SK-N-MC (cell line): ENCODE measurements at places on chromosomes 1 and 21.

- DNase-seq: no peak
These were observed 28.3 kb upstream of the COL18A1 start for GRCh38 chr21:45376459-45377324.

GRCh38 chr1:9687874-9688582 is 36.5 kb downstream of the PIK3CD start:
- no peak for DNase-seq

DNA sequence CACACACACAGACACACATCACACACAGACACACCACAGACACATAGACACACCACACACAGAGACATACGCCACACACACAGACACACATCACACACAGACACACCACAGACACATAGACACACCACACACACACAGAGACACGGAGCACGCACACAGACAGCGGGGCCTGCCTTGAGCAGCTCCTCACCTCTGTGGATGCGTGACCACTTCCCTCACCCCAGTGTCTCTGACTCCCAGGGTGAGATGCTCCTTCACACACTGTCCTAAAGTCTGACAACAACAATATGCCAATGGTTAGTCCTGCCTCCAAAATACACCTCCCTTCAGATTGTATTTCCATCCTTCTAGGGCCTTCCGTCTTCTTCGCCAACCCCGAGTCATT is 48.2 kb downstream of the IER5 start:
- no peak for DNase-seq

DNA sequence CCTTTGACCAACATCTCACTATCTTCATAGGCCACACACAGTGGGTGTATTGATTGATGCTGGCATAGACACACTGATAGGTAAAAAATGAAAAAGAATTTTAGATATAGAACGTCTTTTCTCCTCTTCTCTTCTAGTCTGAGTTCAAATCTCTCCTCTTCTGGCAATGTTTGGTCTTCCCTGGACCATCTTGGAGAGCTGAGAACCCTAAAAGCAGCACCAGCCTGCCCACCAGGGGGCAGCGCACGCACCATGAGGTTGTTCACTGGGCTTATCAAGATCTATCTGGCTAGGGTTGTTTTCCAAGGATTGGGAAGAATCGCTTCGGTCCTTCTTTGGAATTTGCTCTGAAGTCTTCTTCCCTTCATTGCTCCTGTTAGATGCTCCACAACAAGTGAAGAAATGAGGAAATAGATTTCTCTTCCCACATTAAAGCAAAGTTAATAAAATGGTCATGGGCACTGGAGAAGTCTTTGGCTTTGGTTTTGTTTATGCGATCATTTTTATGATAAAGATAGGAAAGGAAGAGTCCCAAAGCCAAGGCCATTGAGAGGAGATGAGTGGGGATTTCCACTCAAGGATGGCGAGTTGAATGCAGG is 104.0 kb upstream of the OLIG2 start:
- DNase-seq: no peak

DNA sequence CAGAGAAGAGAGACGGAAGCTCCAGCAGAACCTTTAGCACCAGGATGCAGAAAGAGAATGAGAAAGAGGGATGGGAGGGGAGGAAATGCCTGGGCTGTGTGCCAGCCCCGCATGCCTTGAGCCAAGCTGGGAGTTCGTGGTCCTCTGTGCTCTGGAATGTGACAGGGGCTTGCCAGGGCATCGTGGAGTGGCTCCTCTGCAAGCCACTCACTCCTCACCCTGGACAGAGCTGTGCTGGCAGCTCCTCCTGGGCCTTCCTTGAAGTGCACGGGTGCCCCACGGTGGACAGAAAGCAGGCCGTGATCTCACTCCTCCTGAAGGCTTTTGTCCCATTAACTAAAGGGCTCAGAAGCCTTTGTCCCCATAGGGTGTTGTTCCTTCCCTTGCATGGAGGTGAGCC is 34.8 kb upstream of the PRELP start:
- DNase-seq: no peak

DNA sequence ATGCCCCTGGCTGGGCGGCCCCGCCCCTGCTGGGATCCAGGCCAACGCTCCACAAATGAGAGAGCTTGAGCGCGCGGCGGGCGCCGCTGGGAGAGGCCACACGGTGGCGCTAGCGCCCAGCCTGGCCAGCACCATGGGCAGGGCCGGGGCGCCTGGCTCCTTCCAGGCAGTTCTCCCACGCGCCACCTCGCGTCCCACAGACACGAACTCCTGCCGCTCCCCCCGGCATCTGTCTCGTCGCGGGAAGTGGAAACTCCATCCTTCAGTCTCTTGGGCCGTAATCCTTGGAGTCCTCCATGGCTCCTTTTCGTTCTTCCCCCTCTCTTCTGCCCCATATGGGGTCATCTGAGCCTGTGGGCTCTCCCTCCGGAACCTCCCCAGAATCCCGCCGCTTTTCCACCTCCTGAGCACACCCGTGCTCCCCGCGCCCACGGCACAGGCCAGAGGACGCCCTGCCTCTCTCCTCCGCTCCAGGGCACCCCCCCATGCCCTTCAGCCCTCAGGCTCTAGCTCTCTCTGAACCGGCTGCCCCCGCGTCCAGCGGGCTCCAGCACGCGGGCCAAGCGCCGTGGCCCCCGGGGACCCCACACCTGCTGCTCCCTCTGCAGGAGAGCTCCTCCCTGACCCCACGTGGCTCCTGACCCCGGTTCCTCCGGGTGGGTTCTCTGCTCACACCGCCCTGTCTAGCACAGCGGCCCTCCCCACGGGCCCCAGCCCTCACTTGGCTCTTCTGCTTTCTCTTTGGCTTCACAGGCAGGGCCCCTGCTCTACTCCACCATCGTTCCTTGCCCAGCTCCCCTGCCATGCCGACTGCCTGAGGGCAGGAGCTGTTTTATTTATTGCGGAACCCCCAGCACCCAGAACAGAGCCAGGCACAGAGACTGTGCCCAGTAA is 31.9 kb upstream of the EDN2 start:
- DNase-seq: peak; percentile 20

DNA sequence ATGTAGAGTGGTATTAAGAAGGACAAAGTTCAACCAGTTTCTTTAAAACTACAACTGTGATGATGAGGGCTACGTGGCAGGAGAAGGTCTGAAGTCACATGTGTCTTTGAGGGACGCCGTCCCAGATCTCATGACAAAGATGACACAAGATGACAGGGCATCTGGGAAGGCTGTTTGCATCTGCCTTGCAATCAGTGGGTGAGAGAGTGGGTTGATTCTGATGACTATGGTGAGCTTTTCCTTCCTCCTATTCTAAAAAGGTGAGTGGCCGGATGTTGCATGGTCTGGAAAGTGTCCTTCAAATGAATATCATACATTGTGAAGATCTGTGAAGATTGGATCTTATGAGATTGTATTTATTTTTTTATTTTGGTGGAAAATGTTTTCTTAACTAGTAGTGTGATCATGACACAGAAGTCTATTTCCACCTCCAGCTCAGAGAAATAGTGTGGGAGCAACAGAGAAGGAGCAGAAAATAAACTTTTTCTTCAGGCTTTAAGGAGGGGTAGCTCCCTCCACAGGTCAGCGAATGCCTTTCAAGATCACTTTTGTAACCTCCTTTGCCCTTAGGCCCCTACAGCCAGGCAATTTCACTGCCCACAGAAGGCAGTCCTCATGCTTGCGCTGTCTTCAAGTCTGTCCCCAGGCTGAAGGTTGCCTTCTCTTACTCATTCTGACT is 76.0 kb upstream of the ATF3 start:
- DNase-seq: no peak

GRCh38 chr1:225709101-225709500 is 56.2 kb upstream of the ENAH start:
- DNase-seq: no peak

DNA sequence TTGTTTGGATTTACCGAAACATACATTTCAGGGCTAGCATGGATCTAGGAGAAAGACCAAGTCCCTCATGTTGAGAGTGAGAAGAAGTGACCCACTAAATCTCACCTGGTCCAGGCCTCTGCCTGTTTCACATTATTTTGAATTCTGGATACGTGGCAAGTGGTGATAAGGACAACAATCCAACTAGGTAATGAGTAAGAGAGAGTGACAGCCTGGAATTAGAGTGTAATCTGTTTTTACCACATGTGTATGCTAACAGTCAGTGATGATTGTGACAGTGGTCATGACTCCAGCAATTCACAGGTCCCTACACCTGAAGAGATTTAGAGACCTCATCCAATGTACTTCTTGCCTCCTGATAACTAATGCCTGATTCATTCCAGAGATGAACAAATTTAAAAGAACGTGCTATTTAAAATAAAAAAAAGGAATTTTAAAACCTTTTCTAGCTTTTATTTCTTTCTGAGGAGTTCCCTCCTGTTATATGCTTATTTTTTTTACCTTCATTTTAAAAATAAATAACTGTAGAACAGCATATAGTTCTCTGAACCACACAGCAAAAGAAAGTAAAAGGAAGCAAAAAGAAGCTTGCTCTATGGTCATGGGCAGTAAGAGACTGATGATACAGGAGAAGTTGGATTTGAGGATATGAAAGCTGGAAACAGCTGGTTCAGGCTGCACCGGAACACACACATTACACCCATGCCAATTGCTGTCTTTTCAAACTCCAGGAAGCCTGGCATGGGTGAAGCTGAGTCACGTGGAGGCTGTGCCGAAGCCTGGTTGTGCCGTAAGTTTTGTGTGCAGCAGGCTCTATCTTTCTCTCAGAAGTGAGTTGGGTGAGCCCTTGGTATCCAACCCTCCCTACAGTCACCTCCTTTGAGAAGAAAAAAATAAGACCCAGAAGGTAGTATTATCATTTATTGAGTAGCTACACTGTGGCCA is 14.7 kb downstream of the C1orf116 start:
- no peak for DNase-seq

DNA sequence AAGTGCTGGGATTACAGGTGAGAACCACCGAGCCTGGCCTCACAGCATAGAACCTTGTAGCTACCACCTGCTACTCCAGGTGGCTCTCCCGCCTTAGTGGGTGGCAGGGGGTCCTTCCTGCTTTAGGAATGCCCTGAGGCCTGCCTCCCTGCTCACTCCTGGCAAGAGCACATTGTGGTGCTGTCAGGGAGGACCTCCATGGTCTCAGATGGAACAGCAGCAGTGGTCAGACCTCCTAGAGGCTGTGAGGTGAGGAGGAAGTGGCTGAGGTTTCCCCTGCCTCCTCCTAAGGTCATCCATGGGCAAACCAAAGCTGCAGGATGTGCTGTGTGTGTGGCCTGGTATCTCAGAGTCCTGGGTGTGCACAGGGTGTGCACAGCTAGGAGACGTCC is 6.7 kb downstream of the SOX13 start:
- DNase-seq: no peak

GRCh38 chr21:37365517-37366481 is 774 bp upstream of the DYRK1A start:
- DNase-seq: no peak

GRCh38 chr1:160245434-160245833 is 16.9 kb downstream of the DCAF8 start:
- DNase-seq: no peak

GRCh38 chr21:35216996-35217395 is 167.9 kb upstream of the RUNX1 start:
- no peak for DNase-seq

DNA sequence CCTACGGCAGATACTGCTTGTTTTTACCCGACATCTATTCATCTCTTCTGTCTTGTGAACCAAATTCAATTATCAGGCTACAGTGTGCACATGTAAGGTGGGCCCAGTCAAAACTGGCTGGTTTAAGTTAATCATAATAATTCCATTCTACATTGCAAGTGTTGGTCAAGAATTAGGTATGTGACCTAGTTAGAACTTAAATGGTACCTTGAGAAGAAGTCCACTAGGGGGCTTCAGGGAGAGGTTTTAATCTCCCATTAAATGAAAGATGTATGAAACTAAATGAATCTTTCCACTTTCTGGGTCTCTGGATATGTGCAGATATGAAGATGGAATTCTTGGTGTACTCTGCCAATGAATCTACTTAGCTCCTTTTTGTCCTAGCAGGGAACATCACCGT is 187.1 kb downstream of the CDC42BPA start:
- DNase-seq: no peak

- no peak for DNase-seq
These were observed 19.3 kb downstream of the C1orf52 start for GRCh38 chr1:85240174-85240601.

- DNase-seq: no peak
These were observed 815.6 kb downstream of the LTN1 start for GRCh38 chr21:28177124-28177523.

DNA sequence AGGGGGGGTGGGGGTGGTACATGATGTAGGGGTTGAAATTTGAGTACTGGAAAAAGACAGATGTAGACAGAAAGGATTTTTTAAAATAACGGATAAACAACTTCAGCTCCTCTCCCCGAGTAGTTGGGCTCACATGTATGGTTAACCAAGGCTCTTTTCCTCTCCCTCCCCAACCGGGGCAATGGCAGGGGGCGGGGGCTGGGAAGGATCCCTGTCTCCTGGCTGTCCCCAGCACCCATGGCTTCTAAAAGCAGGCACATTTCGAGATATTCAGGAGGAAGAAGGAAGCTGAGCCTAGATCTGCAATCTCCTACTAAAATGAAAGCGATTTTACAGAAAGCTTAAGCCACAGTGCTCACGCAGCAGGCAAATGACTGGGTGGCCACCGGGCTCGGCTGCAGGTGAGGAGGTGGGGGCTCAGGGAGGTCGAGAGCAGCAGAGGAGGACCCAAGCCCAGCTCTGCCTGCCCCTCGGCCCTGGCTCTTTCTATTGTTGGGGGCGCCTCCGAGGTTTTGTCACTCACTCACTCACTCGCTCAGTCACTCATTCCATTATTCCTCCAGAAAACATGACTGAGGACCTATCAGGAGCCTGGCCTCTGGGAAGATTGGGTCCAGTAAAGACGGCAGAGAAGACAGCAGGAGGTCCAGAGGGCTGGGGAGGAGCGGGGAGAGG is 573.3 kb downstream of the PTPRU start:
- no peak for DNase-seq

DNA sequence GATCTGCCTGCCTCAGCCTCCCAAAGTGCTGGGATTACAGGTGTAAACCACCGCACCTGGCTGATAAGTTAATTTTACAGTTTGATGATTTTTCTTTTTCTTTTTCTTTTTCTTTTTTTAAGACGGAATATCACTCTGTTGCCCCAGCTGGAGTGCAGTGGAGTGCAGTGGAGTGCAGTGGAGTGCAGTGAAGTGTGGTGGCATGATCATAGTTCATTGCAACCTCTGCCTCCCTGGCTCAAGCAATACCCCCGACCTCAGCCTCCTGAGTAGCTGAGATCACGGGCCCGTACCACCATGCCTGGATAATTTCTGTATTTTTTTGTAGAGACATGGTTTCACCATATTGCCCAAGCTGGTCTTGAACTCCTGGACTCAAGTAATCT is 84.4 kb upstream of the CXADR start:
- DNase-seq: no peak
